ENCODE measurements at places on chromosomes 1 and 21.
A peak's percentile ranks its signal among the peaks of the same experiment; 100 is the strongest.

- no peak for DNase-seq
Measured at GRCh38 chr1:26608895-26609294, 79.3 kb downstream of the RPS6KA1 start.

DNA sequence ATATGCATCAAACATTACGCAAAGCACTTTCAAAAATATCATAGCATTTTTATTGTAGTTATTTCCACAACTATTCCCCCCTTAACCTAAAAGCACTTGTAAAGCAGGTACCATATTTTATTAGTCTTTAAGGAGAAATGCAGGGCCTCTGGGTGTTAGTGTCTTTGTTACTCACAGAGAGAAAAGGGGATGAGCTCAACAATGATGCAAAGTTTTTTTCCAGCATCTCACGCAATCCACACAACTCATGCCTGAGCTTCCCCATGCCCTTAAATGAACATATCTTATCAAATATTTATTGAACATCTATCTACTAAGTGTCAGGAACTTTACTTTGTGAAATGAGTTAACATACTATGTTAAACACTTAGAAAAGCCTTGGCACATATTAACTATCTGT is 50.6 kb downstream of the BEND5 start:
- DNase-seq, result no peak

DNA sequence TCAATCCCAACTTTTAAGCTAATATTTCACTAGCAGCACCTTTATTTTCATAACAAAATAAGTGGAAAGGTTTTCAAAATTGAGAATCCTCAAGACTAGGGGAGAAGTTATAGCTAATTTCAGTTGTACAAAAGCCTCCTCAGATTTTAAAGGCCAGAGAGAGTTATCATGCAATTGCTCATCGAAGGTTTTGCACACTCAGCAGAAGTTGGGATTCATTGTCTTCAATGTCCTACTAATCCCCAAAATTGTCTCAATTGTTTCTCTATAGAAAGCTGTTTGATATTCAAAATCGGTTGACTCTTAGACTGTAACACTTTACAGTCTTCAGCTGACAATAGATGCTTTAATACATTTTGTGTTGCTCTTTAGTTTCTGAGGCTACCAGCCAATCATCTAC is 170.7 kb upstream of the TNR start:
- DNase-seq, result no peak

- peak; percentile 86 for DNase-seq
Measured at GRCh38 chr1:211579440-211580302, 710 bp upstream of the SLC30A1 start.

GRCh38 chr1:2204415-2205190 is 10.0 kb upstream of the FAAP20 start:
- peak; percentile 96 for DNase-seq

DNA sequence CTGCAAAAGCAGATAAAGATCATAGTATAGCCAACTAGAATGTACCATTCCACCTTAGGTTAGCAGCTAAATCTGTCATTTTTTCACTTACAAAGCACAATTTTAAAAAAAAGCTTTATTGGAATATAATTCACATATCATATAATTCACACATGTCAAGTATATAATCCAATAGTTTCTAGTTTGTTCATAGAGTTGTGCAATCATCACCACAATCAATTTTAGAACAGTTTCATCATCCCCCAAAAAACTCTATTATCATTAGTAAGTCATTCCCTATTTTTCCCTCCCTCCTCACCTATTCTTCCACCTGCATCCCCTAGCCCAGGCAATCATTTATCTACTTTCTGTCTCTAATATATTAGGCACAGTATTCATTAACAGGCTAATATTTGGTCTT is 32.0 kb upstream of the INSL5 start:
- DNase-seq, result no peak

GRCh38 chr1:201147396-201148015 is 6.8 kb downstream of the TMEM9 start:
- DNase-seq, result no peak

DNA sequence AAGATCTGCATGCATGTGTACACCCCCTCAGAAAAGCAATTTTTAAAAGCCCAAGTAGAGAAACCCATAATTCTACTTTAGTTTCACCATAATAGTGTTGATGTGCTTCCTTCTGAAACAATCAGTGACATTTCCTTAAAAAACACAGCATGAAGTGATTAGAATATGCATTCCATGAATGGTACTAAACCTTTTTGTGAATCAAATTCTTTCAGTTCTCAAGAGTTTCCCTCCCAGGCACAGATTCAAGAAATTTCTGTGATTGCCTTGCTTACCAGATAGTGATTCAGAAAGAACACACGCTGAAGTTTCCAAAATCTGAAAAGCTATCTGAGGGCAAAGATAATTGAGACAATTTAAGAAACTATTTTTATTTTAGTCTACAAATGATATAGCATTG is 136.4 kb upstream of the ADGRL2 start:
- no peak for DNase-seq

- no peak for DNase-seq
Measured at GRCh38 chr21:35697321-35697808, 363.0 kb downstream of the SETD4 start.

GRCh38 chr1:91499904-91500755 is 521 bp upstream of the CDC7 start:
- no peak for DNase-seq

DNA sequence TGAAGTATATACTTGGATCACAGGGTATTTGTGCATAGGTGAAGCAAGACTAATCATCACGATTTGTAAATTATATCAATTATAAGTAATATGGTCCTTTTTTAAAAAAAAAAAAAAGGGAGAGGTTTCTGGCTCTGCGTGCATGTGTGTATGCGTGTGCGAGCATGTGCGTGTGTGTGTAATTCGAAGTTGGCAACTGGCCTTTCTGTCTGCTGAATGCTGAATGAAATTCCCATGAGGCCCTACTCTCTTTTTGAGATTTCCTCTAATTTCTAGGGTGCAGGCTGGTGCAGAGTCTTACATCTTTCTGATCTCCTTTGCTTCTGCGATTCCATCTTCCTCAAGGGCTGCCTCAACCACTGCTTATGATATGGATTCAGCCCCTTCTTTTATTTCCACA is 212.2 kb downstream of the URB2 start:
- DNase-seq, result no peak
